Osteoblast (primary cell): ENCODE measurements at places on chromosomes 6 and 20. TPM values are rescaled to one million over a fixed set of nuclear protein-coding genes. Genes with fewer than 3 reads are reported as not detected.

DNA sequence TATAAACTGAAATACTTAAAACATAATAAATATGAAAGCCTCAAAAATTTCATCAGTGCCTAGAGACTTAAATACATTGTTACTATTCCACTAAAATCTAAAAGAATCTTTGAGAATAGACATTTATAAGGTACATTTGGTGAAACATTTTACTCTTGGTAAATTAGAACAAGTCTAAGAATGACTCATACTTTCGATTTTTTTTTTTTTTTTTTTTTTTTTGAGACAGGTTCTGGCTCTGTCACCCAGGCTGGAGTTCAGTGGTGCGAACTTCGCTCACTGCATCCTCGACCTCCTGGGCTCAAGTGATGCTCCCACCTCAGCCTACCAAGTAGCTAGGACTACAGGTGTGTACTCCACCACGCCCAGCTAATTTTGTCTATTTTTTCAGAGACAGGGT is 6.4 kb downstream of the FUCA2 start:
- no peak for DNase-seq

- no peak for DNase-seq
Observed at GRCh38 chr6:113219783-113220182, 637.4 kb upstream of the MARCKS start.

RAB44 gene
- total RNA-seq, result under 0.01 and 0.36 TPM in 2 replicates

- no peak for DNase-seq
Observed at GRCh38 chr6:22833191-22833590, 263.8 kb downstream of the HDGFL1 start.

- no peak for DNase-seq
Observed at GRCh38 chr20:44073011-44073674, 113.8 kb downstream of the JPH2 start.

DNA sequence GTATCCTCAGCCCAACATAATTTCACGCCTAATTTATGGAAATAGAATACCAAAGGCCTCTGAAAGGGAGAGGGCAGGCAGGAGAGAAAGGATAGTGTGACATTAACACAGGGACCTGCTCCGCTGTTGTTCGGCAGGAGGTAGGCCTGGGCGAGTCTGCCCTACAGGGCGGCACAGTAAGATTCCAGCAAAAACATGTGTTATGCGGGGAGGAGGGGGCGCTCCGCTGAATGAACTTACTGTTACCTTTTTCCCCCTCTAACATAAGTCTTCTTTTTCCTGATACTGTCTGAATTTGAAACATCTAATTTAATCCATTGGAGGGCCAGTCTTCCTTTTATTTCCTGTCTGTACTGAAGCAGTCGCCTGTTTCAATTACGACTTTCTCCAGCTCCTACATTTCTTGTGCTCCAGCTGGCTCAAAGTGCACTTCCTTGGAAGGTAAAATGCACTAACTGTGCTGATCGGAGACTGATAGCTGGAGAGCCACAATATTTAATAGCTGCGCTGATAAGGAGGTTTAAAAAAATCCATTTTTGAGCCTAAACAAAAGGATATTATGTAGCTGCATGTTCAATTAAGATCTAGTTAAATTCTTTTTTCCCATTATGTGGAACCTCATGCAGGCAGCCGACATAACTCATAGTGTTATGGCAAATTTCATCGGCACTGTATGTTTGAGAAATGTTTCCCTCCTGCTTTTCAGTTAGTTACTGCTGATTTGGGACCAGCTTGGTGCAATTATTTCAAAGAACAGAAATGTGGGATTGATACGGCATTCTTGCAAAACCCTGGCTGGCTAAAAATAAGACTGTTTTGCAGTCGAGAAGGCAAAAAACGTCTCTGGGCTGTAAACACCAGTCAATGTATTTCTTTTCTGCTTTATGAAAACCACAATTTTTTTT is 193.0 kb downstream of the FOXC1 start:
- DNase-seq, result no peak

DNA sequence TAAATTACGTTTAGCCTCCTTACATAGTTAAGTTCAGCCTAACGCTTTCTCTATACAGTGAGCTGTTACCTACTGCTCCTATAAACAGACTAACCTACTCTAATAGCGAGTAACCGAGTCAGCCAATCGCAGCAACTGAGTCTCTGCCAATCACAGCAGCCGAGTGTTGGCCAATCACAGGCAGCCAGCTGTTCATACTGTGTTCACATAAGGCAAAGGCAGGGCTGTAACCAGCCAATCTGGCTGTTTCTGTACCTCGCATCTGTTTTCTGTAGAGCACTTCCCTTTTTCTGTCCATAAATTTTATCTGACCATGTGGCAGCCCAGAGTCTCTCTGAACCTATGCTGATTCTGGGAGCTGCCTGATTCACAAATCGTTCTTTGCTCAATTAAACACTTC is 263.9 kb upstream of the JARID2 start:
- DNase-seq, result no peak

DNA sequence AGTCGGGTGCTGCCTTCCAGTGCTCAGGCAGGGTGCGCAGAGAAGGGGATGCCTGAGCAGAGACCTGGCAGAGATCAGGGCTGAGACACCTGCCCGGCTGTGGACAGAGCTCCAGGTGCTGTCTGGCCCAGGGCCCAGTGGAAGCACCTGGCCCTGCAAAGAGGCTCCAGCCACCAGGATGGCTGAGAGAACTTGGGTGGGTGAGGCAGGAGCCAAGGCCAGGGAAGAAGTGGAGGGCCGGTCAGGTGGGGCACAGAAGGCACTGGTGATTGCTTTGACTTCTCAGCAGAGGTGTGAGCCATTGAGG is 31.2 kb downstream of the PNLDC1 start:
- no peak for DNase-seq

GRCh38 chr6:164049517-164049988 is 635.0 kb downstream of the QKI start:
- no peak for DNase-seq

DNA sequence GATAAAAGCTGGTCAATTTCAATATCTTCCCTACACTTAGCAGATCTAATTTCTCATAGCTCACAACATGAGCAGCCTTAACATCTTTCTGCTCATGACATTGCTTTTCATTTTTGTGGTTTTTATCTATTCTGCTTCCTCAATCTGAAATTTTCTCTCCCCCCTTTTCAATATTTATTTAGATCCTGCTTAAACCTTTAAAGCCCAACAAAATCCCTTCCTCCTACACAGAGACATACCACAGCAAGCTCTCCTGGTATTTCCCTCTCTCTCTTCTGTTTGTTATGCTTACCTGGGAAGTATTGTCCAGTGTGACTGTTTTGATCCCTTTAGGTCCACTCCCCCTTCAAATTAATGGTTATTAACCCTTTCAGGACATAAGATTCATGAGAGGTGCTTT is 582.5 kb downstream of the RFPL4B start:
- DNase-seq, result no peak

ULBP1 gene
- total RNA-seq, result 0.72 and 0.88 TPM in 2 replicates

LGSN gene
- not detected in 2 replicates for total RNA-seq

TNNC2 gene
- total RNA-seq, result 0.29 and 0.36 TPM in 2 replicates

- no peak for DNase-seq
Observed at GRCh38 chr20:46573788-46574584, 23.5 kb upstream of the OCSTAMP start.

C2 gene
- 12.7 and 18.0 TPM in 2 replicates for total RNA-seq

DNA sequence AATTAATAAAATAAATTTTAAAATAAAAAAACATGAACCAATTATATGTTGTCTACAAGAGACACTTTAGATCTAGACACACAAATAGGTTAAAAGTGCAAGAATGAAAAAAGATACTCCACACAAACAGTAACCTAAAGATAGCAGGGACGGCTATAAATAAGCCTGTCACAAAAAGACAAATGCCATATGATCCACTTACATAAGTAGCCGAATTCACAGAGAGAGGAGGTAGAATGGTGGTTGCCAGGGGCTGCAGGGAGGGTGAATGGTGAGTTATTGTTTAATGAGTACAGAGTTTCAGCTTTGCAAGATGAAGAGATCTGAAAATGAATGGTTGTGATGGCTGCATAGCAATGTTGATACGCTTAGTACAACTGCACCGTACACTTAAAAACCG is 32.7 kb downstream of the KATNA1 start:
- DNase-seq, result no peak

DNA sequence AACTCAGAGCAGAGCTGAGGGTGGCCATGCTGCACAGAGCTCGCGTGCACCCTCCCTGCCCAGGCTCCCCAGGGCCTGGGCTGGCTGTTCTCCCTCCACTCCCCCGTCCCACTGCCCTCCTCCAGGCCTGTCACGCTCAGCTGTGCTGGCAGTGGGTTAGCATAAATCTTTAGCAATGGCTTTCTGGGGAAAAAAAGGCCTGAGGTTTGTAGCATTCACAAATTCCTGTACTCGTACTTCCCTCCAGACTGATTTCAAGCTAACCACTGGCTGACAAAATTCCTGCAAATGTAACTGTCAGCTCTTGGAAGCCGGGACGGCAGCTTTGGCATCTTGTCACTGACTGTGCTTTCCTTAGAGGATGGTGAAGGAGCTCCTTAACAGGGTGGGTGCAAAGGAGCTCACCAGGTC is 22.3 kb upstream of the SMOC2 start:
- no peak for DNase-seq

- no peak for DNase-seq
Observed at GRCh38 chr6:113819169-113819830, 37.8 kb upstream of the MARCKS start.

DNA sequence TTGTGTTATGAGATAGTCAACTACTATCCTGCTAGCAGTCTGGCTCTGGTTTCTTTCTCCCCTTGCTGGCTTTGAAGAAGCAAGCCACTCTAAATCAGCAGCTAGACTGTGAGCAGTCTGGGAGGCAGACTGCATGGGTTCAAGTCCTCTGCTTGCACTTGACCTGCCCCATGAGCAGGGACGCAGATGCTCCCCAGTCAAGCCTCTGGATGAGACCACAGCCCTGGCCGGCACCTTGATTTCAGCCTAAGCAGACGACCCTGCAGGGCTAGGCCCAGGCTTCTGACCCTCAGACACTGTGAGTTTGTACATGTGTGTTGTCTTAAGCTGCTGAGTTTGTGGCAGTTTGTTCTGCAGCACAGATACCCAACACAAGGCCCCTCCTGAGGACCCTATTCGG is 105.8 kb downstream of the SULF2 start:
- DNase-seq, result no peak

DNA sequence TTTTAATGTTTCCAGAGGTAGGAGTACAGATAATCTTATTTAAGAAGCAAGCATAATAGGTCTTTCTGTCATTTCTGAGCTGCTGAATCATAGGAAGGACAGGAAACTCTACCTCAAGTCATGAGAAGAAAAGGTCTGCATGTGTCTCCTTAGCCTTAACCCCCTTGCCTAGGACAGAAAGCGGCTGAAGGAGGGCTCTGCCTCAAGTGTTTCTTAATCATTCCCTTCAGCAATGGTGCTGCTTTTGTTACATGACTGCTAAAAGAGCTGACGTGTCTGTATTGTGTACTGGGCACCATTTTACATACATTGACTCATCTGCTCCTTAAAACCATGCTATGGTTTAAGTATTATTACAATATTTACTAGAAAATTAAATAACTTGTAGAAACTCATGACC is 564.0 kb upstream of the AGPAT4 start:
- no peak for DNase-seq

ZNF334 gene
- total RNA-seq, result 5.0 and 5.8 TPM in 2 replicates

DNA sequence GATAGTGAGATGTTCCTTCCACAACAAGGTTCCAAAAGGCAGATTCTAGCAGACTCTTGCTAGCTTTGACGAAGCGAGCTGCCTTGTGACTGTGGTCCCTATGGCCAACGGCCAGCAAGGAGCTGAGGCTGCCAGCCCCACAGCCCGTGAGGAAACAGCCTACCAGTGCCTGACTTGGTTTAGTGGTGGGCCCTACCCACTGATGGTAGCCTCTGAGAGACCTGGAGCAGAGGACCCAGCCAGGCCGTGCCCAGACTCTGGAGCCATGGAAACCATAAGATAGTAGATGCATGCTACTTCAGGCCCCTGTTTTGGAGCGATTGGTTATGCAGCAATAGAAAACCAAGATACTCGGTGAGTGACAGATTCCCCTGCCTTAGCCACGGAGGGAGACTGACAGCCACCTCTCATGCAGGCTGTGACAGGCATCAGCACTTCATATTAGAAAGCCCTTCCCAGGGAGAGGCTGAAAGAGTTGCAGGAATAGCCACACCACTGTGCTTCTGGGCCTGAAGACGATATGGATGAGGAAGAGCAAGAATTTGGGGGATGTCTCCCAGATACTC is 19.2 kb downstream of the PSMG4 start:
- peak; percentile 26 for DNase-seq

DNA sequence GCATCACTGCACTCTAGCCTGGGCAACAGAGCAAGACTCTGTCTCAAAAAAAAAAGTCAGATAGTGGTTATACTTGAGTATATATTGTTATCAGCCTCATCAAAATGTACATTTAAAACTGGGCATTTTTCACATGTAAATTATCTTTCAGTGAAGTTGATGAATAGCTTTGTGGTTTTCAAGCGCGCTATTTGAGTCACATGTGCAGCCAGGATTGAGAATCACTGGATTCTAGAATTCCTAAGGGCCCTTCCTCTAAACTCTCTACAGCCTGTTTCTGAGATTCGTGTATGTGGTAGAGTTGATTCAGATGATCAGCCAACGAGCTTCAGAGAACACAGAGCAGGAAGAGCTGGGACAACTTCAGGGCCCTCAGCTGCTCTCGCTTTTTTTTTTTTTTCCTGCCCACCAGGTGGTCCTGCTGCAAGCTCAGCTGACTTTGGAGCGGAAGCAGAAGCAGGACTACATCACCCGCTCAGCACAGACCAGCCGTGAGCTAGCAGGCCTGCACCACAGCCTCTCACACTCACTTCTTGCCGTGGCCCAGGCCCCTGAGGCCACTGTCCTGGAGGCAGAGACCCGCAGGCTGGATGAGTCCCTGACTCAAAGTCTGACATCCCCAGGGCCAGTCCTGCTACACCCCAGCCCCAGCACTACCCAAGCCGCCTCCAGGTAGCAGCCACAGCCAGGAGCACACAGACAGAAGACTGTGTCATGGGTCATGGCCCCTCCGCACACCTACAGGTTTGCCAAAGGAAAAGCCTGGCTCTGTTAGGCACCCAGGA is 18.3 kb downstream of the C20orf173 start:
- no peak for DNase-seq

GRCh38 chr20:32920530-32921298 is 62.0 kb downstream of the EFCAB8 start:
- no peak for DNase-seq

ZBTB2 gene
- 7.1 and 8.7 TPM in 2 replicates for total RNA-seq

PRPH2 gene
- 3.3 and 3.8 TPM in 2 replicates for total RNA-seq

- no peak for DNase-seq
Observed at GRCh38 chr6:10404799-10405512, 9.9 kb downstream of the TFAP2A start.

GRCh38 chr6:18203786-18204185 is 48.6 kb downstream of the KDM1B start:
- DNase-seq, result no peak

GRCh38 chr6:135306740-135307420 is 125.8 kb downstream of the MYB start:
- no peak for DNase-seq
